ENCODE measurements at places on chromosomes 7 and 10.

- DNase-seq, result no peak
Measured at GRCh38 chr7:139183251-139183650, 47.8 kb upstream of the UBN2 start.

- no peak for DNase-seq
Measured at GRCh38 chr10:23870651-23871610, 338.0 kb upstream of the KIAA1217 start.

- DNase-seq, result no peak
Measured at GRCh38 chr7:116451957-116452729, 47.4 kb upstream of the CAV2 start.

- no peak for DNase-seq
Measured at GRCh38 chr10:12978891-12979290, 22.6 kb downstream of the CCDC3 start.

DNA sequence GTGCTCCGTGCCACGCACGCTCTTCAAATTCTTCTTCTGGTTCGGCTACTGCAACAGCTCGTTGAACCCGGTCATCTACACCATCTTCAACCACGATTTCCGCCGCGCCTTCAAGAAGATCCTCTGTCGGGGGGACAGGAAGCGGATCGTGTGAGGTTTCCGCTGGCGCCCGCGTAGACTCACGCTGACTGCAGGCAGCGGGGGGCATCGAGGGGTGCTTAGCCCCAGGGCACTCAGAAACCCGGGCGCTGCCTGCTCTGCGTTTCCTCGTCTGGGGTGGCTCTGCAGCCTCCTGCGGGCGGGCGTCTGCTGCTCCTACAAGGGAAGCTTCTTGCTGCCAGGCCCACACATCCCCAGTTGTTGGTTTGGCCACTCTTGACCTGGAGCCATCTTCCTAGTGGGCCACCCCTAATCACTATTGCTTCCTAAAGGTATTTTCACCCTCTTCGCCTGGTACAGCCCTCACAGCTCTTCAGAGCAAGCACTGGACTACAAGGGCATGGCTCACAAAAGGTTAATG lies 2.5 kb downstream of the ADRA2A start:
- DNase-seq, result no peak

GRCh38 chr10:124455441-124455840 lies 5.6 kb upstream of the NKX1-2 start:
- no peak for DNase-seq

DNA sequence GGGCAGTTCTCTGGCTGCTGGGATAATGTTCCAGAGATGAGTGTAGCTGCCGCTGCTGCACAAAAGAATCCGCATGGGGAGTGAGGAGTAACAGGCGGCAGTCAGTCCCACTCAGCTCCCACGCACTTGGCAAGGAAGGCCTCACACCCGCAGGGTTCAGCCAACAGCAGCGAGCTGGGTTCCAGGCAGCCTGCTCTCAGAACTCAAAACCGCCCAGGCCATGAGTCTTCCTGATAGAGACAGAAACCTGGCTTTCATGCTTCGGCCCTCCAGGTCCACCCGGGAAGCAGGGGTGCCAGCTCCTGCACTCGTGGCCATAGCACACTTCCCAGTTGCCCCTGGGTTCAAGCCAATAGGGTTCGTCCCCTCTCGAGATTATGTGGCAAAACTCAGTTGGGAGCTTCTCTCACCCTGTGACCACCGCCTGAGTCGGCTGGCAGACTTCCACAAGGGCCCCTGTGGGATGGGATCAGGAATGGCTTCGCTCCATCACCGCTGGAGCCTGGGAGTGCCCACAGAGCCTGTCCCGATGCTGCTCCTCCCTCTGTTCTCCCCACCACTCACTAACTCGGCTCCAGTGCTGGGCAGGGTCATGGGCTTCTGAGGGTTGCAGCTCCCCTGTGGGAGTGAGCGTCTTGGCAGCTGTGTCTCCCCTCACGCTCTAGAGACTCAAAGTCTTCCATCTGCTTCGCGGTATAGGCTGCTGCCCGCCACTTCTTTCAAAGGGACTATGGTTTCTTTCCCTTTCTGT lies 20.6 kb downstream of the CLRN3 start:
- no peak for DNase-seq

DNA sequence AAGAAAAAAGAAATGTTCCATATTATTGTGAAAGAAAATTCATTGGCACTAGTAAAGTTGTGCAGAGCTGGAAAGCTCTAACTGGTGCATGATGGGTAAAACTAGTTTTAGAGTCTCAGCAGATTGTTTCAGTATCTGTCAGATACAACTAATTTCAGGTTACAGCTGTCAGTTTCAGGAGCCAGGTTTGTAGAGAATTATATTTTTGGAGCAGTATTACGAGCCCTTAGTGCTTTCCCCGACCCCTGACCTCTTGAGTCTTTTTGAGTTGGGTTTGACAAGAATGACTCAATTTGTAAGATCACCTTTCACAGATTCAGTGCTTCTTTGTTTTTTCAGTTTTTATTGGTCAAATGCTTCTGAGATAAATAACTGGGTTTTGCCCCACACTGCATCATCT lies 366.4 kb upstream of the PLXDC2 start:
- no peak for DNase-seq

- DNase-seq, result no peak
Measured at GRCh38 chr7:18498341-18498740, 2.8 kb downstream of the HDAC9 start.

- DNase-seq, result no peak
Measured at GRCh38 chr7:100170101-100170897, 1.9 kb upstream of the GAL3ST4 start.

- no peak for DNase-seq
Measured at GRCh38 chr7:143910473-143911248, 8.7 kb upstream of the TCAF1 start.

GRCh38 chr10:87615856-87616255 lies 43.8 kb upstream of the PAPSS2 start:
- no peak for DNase-seq

- no peak for DNase-seq
Measured at GRCh38 chr10:34731885-34732701, 83.0 kb downstream of the PARD3 start.

DNA sequence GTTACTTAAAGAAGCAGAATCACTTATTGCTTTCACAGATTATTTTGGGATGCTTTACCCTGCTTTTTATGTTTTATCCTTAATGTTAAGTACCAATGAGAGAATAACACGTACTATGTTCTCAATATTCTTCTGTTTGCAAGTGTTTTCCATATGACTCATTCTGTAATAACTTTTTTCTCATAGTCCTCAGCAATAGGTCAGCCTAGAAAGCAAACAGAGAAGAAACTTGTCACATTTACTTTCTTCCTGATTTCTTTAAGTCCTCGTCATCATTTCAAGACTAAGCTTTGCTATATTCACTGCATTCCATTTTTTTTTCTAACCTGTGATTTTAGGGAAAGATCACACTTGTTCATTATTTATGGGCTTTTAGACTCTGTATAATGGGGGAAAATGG lies 6.8 kb upstream of the AGR2 start:
- no peak for DNase-seq

DNA sequence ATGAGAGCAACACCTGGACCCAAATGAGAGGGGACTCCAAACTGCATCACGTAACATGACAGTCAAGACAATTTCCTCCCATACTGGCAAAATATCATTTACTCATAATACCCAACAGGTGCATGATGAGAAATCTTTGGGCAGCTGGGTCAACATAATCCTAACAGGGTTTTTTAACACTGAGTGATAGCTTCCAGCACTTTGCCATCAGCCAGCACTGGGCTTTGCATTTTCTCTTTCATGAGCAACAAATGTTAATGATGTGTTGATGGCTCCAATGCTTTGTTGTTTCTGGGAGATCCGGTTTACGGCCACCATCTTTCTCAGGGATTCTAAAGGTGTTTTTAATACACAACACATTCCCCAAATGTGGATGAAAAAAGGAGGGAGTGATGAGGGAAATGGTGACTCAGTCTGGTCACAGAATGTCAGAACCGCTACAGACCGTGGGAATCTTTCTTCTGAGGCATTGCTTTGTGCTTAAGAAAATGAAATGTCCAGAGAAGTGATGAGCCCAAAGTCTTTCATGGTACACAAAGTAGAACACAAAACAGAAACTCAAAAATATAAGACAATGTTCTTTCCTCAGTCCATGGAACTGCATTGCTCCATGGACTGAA lies 705.7 kb upstream of the IGFBP3 start:
- no peak for DNase-seq

- no peak for DNase-seq
Measured at GRCh38 chr10:119908166-119908565, 15.6 kb downstream of the SEC23IP start.

- DNase-seq, result no peak
Measured at GRCh38 chr7:36285276-36285675, 104.4 kb upstream of the ANLN start.

GRCh38 chr10:55631071-55631654 lies 729.9 kb downstream of the ZWINT start:
- DNase-seq, result no peak

DNA sequence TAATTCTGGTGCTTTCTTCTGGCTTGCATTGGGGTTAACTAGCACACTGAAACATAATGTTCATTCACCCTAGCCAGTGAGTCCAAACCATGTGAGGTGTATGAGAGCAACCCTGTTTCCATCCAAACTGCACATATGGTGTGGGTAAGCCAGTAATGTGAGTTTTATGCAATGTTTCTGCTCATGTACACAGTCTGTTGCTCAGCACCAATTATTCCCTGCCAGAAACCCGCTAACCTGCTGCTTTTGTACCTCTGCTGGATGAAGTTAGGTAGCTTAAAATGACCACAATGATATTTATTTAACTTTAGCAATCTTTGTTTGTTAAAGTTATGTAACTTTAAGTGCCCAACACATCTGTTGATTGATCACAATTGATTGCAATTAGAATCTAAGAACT lies 93.7 kb upstream of the RPA3 start:
- no peak for DNase-seq

DNA sequence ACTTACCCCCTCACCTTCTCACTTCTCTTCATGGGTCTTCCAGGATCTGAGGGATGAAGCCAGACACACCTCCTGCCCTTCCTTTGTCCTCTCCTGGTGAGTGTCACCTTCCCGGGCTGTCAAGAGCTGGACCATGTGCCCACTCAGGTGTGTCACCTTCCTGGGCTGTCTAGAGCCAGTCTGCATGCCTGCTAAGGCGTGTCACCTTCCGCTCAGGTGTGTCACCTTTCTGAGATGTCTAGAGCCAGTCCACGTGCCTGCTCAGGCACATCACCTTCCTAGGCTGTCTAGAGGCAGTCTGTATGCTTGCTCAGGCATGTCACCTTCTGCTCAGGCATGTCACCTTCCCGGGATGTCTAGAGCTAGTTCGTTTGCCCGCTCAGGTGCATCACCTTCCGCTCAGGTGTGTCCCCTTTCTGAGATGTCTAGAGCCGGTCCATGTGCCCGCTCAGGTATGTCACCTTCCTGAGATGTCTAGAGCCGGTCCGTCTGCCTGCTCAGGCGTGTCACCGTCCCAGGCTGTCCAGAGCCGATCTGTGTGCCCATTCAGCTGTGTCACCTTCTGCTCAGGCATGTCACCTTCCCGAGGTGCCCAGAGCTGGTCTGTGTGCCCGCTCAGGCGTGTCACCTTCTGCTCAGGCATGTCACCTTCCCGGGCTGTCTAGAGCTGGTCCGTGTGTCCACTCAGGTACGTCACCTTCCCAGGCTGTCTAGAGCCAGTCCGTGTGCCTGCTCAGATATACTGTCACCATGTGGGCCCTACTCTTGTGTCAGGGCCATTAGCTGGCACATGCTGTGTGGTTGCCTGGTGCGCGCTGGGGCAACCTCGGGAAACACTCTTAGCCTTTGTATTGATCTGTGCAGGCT lies 245.3 kb downstream of the EBF3 start:
- DNase-seq, result no peak

DNA sequence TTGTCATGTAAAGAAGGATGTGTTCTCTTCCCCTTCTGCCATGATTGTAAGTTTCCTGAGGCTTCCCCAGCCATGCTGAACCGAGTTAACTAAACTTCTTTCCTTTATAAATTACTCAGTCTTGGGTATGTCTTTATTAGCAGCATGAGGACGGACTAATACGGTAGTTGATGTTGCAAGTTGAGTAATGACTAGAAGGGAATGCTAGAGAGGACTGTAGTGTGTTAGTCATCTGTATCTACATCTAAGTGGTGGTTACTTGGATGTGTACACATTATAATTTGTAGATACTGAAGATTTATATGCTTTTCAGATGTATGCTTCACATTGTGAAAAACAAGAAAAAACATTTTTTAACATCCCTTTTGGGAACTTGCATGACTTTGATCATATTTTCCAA lies 244.6 kb downstream of the POLR1F start:
- no peak for DNase-seq

DNA sequence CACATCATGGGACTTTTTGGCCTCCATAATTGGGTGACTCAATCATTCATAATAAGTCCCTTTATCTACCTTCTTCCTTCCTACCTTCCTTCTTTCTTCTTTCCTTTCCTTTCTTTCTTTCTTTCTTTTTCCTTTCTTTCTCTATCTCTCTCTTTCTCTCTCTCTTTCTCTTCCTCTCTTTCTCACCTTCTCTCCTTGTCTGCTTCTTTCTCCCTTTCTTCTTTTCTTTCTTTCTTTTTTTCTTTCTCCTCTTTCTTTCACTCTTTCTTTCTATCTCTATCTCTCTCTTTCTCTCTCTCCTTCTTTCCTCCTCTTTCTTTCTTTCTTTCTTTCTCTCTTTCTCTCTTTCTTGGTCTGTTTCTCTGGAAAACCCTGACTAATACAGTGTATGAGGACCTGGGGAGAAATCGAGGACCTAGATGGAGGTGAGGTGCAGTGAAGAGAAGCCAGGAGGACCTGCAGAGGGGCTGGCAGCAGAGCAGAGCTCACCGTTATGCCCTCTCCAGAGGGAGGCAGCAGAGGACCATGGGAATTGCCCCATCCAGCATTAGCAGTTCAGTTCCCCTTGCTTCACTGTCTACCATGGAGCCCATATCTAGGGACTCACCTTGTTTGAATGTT lies 52.7 kb upstream of the BTRC start:
- peak; percentile 22 for DNase-seq

- no peak for DNase-seq
Measured at GRCh38 chr7:112511451-112512202, 30.8 kb downstream of the LSMEM1 start.

GRCh38 chr7:22604246-22604645 lies 104.3 kb upstream of the STEAP1B start:
- no peak for DNase-seq

DNA sequence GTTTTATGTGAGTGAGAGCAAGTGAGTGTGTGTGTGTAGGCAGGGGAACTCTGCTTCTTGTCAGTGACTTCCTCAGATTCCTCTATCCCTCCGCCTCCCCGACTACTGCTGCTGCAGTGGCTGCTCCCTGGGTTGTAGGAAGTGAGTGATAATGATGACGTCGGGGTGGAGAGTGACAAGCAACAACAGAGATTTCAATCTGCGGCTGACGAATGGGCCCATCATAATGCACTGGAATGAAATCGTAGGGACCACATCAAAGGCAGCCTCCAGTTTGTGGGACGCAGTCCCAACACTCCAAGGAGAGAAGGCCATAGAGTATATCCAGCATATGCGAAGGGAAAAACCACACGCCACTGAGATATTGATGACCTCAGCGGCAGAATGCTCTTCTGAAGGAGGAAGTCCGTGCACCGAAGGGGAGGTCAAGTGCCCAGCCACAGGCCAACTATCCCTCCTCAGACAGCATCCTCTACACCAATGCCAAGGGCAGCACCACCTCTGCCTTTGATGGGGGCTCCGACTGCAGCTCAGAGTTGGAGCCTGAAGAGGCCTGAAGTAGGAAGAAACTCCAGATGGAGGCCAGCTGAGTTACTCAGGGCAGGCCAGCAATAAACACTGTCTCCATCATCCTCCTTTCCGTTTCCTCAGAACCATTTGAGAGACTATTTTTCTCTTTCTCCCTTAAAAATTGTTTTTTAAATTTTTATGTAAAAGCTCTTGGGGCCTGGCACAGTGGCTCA lies 11.3 kb upstream of the STMP1 start:
- no peak for DNase-seq

Data from stimulated activated CD4-positive, alpha-beta T cell treated with anti-CD3 and anti-CD28 coated beads, Interleukin-1b, Interleukin-23, amount 100 ng/mL, for 24 hours (primary cell).